ENCODE measurements at places on chromosomes 5 and 9.
A peak's percentile ranks its signal among the peaks of the same experiment; 100 is the strongest.

DNA sequence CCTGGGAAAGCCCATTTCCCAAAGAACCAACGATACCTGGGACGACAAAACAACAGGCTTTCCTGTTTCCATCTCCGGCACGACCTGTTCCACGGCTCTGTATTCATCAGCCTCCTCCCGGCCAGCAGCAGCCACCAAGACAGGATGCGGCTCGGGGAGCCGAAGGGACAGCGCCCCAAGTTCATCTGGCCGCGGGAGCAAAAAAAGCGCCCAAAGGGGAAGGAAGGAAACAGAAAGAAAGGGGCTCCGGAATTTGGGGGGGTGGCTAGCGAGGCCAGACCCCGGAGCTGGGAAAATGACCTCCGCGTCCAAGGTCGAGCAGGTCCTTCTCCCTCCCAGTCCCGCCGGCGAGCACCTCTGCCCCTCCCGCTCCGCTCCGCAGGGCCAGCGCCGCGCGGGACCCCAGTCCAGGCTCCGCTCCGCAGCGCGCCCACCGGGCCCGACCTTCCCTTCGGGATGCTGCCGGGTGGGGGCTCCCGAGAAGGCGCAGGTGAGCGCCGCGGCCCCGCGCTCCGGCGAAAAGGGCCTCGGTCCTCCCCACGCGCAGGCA, 608 bp downstream of the ELOVL7 start:
- DNase-seq: peak; percentile 20

DNA sequence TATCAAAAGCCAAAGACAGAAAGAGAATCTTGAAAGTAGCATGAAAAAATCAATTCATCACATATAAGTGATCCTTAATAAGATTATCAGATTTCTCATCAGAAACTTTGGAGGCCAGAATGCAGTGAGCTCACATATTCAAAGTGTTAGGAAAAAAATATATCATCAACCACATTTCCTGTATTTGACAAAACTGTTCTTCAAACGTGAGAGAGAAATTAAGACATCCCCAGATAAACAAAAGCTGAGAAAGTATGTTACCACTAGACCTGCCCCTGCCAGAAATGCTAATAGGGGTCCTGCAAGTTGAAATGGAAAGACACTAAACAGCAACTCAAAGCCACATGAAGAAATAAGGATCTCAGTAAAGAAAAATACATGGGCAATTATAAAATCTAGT, 29.9 kb downstream of the HACD4 start:
- DNase-seq: no peak

- no peak for DNase-seq
These were observed 32.4 kb upstream of the CTNNA1 start for GRCh38 chr5:138720840-138721239.

GRCh38 chr5:167912941-167913665, 378.3 kb upstream of the WWC1 start:
- DNase-seq: no peak

DNA sequence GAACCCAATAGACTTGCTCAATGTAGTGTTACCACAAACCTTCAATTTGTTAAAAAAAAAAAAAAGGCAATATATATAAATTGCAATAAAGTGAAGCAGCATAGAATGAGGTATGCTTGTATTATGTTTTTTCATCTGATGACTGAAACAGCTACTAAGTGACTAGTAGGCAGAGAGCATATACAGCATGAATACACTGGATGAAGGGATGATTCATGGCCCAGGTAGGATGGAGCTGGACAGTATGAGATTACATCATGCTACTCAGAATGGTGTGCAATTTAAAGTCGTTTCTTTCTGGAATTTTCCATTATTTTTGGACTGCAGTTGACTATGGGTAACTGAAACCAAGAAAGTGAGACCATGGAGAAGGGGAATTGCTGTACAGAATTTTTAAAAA, 161.2 kb downstream of the GNA14 start:
- no peak for DNase-seq

- DNase-seq: no peak
These were observed 66.6 kb upstream of the GARNL3 start for GRCh38 chr9:127197861-127198430.

GRCh38 chr9:111094958-111095357, 56.7 kb upstream of the LPAR1 start:
- no peak for DNase-seq

GRCh38 chr9:21993007-21993406, 1.2 kb downstream of the CDKN2A start:
- no peak for DNase-seq

- no peak for DNase-seq
These were observed 9.5 kb downstream of the KCNV2 start for GRCh38 chr9:2726650-2727340.

DNA sequence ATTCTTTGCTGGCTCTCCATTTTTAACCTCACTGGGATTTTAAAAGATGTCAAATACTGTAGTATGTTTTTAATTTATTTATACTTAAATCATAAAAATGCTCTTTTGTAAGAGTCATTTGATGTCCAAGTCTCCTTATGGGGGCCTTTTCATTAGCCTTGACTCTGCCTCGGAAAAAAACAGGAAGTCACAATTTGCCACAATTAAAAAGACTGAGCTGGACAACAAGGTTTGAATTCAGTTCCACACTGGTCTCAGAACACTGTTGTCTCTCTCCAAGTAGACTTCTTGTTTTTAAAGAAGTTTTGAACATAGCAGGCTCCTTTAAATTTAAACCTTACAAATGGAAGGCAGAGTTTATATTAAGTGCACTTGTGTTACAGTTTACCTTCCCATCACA, 444.2 kb downstream of the ACTL7B start:
- no peak for DNase-seq

- DNase-seq: no peak
These were observed 603 bp downstream of the SAXO1 start for GRCh38 chr9:19032406-19032805.
